M059J (cell line): ENCODE measurements at places on chromosomes 3 and 15.
A peak's percentile ranks its signal among the peaks of the same experiment; 100 is the strongest.

DNA sequence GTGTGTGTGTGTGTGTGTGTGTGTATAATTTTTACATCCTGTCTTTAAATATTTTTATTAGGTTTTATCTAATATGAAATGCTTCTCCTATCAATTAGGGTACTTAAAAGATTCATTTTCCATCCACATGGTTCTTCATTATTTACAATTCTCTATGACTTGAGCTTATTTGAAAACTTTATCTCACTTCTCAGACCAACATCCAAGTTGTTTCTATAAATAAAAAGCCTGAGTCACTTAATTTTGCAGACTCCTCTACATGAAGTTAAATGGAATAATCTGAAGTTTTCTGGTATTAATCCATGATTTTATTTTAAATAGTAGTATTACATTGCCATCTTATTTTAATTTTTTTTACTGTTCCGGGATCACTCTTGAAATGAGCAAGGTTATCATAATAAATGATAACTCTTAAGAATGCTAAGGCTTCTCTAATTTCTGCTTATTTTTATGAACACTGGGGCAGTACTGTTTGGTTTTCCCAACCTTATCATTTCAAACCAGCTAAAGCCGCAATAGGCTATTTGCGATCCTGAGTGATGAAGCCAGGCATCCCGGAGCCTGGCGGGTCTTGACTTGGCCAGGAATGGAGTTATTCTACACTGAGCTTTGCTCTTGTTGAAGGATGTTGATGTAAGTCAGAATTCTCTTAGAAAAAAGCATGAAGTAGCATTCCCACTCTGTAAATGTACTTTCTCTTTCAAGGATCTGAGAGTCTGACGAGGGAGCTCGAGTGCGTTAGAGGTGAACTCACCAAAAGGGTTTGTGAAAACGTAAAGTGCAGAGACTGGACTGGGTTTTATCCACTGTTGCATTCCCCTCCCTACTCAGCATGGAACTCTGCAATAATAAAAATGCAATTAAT, 220.2 kb upstream of the LRTM1 start:
- no peak for DNase-seq

GRCh38 chr3:53495520-53496391, 1.3 kb downstream of the CACNA1D start:
- no peak for DNase-seq

- no peak for DNase-seq
These were observed 199.1 kb upstream of the GADL1 start for GRCh38 chr3:31093606-31094005.

GRCh38 chr15:41462084-41462795, 31.4 kb upstream of the ITPKA start:
- DNase-seq, result peak; percentile 20

DNA sequence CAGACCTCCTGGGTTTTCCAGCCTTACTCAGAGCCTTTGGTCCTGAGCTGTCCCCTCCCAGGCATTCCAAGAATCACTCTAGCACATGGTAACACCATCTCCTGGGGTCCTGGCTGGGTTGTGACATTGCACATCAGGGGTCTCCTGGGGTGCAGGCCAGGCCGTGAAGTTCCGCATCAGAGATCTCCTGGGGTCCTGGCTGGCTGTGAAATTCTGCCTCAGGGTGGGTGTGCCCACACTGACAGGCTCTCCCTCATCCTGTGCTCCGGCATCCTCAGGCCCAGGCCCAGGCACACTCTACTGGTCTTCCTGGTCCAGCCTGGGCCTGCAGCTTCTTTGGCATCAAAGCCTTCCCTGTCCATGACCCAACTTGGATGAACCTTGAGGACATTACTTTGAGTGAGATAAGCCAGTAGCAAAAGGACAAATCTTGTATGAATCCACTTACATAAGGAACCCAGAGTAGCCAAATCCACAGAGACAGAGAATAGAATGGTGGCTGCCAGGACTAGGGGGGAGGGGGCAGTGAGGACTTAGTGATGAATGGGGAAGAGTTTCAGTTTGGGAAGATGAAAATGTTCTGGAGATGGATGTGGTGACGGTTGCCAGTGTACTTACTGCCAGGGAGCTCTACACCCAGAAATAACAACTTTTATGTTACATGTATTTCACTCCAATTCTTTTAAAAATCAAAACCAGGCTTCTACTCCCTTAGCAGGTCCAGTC, 49.1 kb upstream of the KLF13 start:
- no peak for DNase-seq

GRCh38 chr15:80179935-80180334, 27.1 kb downstream of the FAH start:
- DNase-seq, result no peak

DNA sequence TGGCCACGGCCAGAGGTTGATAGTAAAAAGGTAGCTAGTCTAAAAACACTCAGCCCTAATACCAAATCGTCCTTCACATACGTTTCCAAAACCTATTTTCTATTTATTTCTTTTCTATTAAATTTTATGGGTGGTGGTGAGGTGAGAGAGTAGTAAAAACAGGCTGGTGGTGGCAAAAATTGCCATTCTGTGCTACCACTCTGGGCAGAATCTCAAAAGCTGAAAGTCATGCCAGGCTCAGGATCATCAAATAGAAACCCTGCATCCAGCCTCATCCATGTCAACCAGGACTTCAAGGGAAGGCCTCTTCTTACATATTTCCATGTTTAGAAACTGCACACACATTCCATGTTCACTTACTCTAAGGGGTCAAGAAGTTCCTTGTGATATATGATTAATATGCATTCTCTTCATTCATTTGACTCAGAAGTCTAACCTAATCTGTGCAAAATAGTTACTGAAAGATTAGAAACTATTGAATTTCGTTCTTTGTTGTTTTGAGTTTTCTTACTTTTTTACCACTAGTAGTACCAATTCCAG, 153.1 kb downstream of the TNIK start:
- DNase-seq, result no peak
